D341Med (cell line): ENCODE measurements at places on chromosomes 2 and 18.

DNA sequence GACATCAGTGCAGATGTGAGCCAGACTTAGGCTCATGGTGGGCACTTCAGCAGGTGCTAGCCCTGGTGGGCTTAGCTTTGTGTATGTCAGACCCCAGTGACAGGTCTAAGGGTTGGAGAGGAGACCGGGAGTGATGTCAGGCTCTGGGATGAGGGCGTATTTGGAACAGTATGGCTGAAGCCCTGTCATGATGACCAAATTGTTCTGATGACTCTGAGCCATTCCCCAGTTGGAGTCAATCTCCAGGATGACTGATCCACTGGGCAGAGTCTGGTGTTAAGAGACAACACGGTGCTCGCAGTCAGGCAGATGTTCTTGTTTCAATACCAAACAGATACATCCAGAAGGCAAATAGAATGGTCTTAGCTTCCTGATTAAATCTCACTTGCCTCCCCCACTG, 241.5 kb downstream of the SOX11 start:
- DNase-seq, result no peak

- DNase-seq, result no peak
These were observed 28.3 kb upstream of the ASAP2 start for GRCh38 chr2:9178110-9178903.

- DNase-seq, result no peak
These were observed 132.2 kb upstream of the ITGB6 start for GRCh38 chr2:160332318-160332717.

- no peak for DNase-seq
These were observed 88.6 kb downstream of the LIPG start for GRCh38 chr18:49650426-49650891.

DNA sequence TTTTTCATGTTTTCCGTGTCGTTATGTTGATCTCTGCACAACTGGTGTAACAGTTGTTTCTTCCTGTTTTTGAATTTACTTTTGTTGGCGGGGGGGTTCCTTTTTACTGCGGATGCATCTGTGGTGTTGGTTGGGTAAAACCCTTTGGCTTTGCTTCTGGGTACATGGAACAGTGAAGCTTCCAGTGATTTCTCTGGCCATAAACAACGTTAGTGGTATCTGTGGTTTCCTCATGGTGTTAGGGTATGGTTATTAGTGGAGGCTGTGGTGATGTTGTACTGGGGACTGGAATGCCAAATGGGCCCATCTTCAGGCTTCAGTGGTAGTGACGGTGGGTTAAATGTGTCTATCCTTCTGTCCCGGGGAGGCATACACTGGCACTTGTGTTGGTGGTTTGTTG, 285.4 kb upstream of the ZNF804A start:
- DNase-seq, result no peak

- no peak for DNase-seq
These were observed 214.7 kb downstream of the KLHL29 start for GRCh38 chr2:23599667-23600066.

DNA sequence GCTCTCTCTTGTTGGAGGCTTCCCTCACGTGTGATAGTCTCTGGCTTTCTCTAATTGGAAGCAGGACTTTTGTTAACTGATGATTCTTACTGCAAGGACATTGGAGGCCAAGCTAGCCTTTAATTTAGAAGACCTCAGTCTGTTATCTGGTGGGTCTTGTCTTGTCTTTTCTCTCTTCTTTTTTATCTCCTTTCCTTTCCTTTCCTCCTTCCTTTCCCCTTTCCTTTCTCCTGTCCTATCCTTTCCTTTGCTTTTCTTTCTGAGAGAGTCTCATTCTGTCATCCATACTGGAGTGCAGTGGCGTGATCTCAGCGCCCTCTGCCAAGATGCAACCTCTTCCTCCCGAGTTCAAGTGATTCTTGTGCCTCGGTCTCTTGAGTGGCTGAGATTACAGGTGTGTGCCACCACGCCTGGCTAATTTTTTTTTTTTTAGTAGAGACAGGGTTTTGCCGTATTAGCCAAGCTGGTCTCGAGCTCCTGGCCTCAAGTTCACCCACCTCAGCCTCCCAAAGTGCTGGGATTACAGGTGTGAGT, 18.1 kb downstream of the CCNYL1 start:
- no peak for DNase-seq

DNA sequence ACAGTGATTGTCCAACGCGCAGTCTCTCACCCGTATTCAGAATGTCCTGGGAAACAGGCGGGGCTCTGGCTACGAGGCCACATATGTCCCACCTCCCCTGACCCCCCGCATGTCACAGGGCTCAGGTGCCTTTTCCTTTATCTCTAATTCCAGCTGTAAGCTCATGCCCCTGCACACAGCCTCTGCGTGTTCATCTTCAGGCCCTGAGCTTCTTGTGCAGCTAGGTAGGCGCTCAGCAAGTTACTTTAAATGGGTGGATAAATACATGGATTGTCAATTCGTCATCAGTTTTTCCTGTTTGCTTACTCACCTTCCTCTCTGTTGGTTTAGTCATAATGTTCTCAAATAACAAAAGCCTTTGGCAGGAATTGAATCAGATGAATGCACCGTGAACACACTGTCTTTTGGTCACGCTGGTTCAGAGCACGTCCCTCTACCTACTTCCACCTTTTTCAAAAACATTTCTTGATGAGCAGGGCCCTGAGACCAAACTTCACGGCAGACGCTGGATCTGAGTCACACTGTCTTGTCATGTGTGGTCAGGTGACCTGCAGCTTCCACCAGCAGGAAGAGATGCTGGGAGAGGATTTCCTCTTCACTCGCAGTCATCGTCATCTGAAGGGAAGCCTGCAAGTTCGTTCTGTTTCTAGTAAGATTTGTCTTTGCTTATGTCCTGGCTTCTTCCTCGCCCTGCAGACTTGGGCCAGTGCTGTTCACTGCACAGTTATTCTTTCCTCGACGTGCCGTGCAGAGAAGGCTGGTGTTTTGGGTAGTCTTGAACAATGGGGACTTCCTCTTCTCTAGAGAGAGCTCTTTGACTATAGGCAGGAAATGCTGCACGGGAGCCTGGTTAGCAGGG, 138.1 kb downstream of the PTGR3 start:
- peak; percentile 17 for DNase-seq

GRCh38 chr2:37829202-37829601, 95.9 kb upstream of the RMDN2 start:
- no peak for DNase-seq

GRCh38 chr2:126886916-126887280, 11.8 kb upstream of the TEX51 start:
- no peak for DNase-seq
